ENCODE measurements at places on chromosomes 1 and 21. TPM values are rescaled to one million over a fixed set of nuclear protein-coding genes. Genes with fewer than 3 reads are reported as not detected.

STIL gene
- polyA plus RNA-seq: 1.1 TPM

LEFTY2 gene
- polyA plus RNA-seq: 1.5 TPM

FMN2 gene
- 0.14 TPM for polyA plus RNA-seq

LCE1F gene
- 0.46 TPM for polyA plus RNA-seq

PTAFR gene
- 3.4 TPM for polyA plus RNA-seq

METTL25B gene
- polyA plus RNA-seq: 39.4 TPM

DIRAS3 gene
- 7.3 TPM for polyA plus RNA-seq

GRCh38 chr21:34825948-34826548 lies 157.3 kb downstream of the CLIC6 start:
- H3K27ac ChIP-seq: no peak overlapping the region
- no peak overlapping the region for H3K4me3 ChIP-seq
- H3K27me3 ChIP-seq: no peaks in the 10 kb centered on the region
- no peak for DNase-seq
- H3K36me3 ChIP-seq: peaks cover 76% of the 10 kb centered on the region

DNA sequence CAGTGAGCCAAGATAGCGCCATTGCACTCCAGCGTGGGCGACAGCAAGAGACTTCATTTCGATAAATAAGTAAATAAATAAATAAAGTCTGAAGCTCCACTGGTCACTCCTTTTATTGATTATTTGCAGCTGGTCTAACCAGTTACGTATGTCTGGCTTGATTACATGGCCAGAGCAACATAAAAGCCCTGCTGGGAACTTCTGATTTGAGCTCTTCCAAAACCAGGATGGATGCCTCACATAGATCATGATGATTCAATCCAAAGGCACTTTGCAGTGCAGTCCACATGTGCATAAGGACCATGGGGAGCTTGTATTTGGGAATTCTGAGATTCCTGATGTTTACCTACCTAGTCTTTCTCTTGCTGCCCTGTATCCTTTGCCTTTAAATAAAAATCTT lies 24.0 kb downstream of the NSUN4 start:
- no peaks in the 10 kb centered on the region for H3K4me1 ChIP-seq
- H3K36me3 ChIP-seq: peaks cover 41% of the 10 kb centered on the region
- H3K27ac ChIP-seq: no peak overlapping the region
- H3K27me3 ChIP-seq: no peaks in the 10 kb centered on the region

All from thymus (tissue), 14 donors.